SW480 (cell line): ENCODE measurements at places on chromosomes 7 and 10.

DNA sequence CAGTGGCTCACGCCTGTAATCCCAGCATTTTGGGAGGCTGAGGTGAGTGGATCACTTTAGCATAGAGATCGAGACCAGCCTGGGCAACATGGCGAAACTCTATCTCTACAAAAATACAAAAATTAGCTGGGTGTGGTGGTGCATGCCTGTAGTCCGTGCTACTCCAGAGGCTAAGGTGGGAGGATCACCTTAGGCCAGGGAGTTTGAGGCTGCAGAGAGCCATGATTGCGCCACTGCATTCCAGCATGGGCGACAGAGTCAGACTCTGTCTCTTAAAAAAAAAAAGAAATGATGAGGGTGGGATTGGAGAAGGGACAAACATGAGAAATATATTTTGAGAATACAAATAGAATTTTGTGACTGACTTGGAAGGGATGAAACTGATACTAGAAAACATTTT lies 76.9 kb downstream of the SHOC2 start:
- no peak for DNase-seq

- DNase-seq, result no peak
Measured at GRCh38 chr10:22633106-22633505, 81.3 kb downstream of the PIP4K2A start.

DNA sequence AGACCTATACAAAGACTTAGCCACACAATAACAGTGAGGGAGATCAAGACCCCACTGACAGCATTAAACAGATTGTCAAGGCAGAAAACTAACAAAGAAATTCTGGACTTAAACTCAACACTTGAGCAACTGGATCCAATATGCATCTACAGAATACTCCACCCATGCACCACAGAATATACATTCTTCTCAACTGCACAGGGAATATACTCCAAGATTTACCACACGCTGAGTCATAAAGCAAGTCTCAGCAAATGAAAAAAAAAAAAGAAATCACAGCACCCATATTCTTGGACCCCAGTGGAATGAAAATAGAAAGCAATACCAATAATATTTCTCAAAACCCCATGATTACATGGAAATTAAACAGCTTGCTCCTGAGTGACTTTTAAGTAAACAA lies 680.2 kb downstream of the PCDH15 start:
- DNase-seq, result no peak

DNA sequence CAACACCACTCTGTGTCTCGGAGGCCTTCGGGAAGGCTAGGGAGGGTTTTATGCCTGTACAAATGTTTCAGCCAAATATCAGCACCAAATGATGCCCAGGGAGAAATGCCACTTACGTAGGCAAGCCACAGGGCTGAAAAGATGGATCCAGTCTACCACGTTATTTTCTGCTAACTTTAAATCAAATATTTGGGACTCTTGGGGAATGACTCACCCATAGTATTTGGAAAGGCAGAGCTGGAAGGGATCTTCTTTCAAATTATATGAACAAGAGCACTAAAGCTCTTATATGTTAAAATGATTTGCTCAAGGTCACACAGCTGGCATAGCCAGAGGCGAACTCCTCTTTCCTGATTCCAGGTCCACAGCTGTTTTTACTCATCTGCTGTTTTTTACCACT lies 591.4 kb downstream of the SORCS1 start:
- DNase-seq, result no peak

DNA sequence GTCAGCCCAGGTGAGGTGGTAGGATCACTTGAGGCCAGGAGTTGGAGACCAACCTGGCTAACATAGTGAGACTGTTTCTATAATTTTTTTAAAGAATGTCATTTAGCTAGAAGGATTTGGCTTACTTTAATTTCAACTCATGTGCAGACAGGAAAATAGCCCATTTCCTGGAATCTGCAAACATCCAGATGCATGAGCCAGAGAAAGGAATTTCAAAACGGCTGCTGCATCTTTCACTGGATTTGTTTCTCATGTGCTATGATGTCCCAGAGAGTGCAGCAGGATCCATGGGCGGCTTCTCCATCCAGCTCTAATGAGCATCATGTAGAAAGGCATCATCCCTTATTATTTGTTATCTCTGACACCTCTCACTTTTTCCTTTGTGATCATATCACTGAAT lies 149.3 kb downstream of the GALNT17 start:
- no peak for DNase-seq

DNA sequence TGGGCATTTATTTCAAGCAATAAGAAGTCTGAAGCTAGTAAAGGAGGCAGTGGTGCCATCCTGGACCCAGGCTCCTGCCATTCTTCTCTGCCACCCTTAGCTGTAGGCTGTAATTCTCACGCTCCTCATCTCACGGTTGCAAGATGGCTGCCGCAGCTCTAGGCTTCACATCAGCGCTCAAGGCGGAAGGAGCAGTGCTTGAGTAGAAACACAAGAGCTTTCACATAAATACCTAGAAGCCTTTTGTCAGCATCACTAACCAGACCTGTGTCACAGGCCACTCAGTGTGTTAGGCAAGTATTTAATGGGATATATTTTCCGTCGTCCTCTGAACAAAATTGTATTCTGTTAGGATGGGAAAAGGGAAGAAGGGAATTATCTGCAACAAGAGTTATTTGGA lies 118.9 kb upstream of the KLF14 start:
- DNase-seq, result no peak

GRCh38 chr7:28855538-28856217 lies 102.5 kb downstream of the TRIL start:
- peak; percentile 94 for DNase-seq

DNA sequence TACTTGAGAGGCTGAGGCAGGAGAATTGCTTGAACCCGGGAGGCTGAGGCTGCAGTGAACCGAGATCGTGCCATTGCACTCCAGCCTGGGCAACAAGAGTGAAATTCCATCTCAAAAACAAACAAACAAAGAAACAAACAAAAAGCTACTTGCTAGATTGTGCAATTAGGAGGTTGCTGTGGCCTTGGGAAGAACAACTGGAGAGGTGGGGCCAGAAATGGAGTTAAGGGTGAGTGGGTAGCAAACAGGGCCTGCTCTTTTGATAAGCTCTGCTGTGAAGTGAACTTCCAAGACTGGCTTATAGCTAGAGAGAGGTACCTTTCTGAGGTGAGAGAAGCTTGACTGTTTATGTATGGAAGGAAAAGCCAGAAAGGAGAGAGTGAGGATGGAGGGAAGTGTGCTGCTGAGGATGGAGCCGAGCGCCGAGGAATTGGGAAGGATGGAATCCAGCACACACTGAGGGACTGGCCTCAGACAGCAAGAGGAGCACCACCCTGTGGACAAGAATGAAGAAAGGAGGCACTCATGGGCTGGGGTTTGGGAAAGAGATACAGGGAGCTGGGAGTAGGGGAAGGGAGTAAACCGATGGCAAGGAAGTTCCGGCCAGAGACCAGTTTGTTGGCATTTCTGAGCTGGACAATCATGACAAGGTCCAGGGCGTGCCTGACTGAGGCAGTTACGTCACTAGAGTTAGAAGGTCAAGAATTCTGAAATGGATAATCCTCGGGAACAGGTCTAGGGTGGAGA lies 7.0 kb upstream of the RPEL1 start:
- peak; percentile 13 for DNase-seq
